ENCODE measurements at places on chromosomes 13 and 19.

DNA sequence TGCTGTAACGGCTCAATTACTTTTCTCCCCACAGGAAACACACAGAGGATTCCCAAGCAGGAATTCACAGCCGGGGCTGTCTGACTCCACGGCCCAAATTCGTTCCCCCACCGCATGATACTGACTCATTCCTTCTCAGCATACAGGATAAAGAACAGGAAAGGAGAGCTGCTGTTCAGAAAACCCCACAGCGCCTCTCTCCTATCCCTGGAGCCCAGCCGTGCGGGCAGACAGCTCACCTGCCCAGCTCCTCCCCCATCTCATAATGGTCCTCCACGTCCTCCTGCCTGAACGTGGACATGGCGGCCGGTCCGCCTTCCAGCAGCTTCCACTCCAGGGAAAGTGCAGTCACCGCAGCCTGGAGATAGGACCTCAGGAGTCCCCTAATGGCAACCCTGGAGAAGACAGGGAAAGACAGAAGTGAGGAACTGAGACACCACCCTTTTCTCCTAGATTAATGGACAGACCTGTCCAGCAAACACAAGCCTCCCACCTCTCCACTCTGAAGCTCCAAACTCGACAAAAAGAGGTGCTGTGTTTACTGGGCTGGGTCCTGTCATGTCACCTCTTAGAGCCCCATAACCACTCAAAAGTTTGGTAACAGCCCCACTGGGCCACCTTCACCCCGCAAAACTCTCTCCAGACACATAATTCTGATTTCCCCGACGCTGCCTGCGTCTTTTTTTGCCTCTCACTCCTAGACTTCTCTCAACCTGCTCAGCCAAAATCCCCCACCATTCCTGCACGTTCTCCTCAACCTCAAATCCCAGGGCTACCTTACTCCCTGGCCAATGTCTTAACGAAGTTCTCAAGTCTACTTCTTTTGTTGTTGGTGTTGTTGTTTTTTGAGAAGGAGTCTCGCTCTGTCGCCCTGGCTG is 1.2 kb downstream of the DAPK3 start:
- DNase-seq: no peak

- DNase-seq: no peak
These were observed 28.9 kb upstream of the KPNA3 start for GRCh38 chr13:49821216-49822009.

- DNase-seq: no peak
These were observed 43.9 kb downstream of the RGCC start for GRCh38 chr13:41501281-41501680.

DNA sequence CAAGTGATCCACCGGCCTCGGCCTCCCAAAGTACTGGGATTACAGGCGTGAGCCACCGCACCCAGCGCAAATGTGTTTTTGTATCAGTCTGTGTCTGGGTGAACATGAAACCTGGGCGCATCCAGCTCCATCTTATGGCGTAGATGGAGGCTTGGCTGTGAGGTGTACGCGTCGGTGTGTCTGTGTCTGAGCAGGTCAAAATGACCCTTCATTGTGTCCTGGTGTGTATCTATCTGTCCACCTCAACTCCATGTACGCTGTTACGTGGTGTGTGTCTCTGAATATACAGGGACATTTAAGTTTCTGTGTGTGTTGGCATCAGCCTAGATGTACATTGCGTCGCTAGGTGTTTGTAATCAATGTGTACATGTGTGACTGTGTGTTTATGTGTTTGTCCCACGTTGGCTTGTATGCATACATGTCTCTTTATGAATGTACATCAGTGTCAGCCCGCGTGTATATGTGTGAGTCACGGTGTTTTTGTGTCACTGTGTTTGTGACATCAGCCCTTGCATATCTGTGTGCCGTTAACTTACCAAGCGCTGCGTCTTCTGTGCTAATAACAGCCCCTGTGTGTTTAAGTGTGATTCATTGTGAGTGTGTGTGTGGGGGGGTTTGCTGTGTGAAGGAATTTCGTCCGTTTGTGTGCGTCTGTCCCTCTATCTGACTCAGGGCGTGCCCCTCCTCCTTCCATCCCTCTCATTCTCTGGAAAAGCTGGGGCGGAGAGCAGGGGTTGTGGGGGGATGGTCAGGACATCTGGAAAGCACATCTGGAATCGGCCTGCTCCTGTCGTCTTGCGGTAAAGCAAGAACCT is 6.4 kb downstream of the AXL start:
- no peak for DNase-seq

GRCh38 chr13:75357576-75358289 is 124.2 kb downstream of the TBC1D4 start:
- DNase-seq: peak; percentile 80

- no peak for DNase-seq
These were observed 583.9 kb upstream of the MIR17HG start for GRCh38 chr13:90763476-90764150.
